ENCODE measurements at places on chromosomes 7 and 10.

DNA sequence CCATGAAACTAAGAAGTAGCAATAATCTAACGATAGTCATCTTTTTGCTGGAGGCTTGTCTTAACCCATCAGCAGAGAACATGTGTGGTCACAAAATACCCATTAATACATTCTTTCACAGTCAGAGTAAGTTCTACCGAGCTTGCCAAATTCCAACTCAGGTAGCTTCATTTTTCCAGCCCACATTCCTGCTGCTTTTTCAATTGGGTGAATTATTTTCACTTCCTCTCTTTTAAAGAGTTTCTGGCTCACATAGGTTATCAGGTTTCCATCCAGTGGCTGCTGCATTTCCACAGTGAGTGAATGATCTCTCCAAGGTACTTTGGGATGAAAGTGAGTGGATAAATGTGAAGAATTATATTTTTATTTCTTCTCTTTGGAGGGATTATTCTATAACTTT is 233.1 kb downstream of the SEMA3E start:
- DNase-seq = no peak
- no peaks in the 10 kb centered on the region for H3K4me1 ChIP-seq
- no peak overlapping the region for H3K27ac ChIP-seq
- no peak overlapping the region for H3K4me3 ChIP-seq
- H3K36me3 ChIP-seq = no peaks in the 10 kb centered on the region

DNA sequence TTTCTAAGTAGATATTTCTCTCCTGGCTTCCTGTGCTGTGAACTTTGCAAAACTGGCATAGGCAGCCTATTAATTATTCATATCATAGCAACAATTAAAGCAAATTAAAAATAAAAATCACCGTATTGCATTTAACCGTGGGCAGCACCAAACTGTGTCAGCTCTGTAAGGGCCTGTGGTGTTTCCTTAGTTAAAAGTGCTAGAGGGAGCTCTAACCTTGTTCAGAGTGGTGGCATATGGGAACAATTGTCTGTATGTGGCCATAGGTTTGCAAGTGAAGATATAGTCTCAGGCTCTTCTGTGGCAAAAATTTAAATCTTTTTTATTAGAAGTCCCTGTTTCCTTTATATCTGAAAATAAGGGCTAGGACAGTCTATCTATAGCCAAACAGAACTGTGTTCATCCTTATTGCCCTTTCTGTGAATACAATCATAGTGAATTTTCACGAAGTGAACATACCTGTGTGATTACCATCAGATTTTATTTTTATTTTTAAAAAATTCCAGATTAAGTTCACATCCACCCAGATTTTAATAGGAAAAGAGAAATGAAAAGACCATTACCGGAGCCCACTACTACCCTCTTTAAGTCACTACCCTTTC is 92.6 kb downstream of the POLL start:
- H3K4me3 ChIP-seq = no peak overlapping the region
- H3K27ac ChIP-seq = no peak overlapping the region
- H3K4me1 ChIP-seq = no peaks in the 10 kb centered on the region
- H3K36me3 ChIP-seq = no peaks in the 10 kb centered on the region

DNA sequence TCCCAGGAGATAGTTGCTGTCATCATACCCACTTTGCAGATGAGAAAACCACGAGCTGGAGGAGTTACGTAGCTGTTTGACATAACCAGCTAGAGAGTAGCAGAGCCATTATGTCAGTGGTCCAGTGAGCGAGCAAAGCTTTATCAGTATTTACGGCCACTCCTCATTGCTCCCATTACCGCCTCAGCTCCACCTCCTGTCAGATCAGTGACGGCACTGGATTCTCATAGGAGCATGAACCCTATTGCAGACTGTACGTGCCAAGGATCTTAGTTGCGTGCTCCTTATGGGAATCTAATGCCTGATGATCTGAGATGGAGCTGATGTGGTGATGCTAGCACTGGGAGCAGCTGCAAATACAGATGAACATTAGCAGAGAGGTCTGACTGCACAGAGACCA is 9.2 kb upstream of the SFMBT2 start:
- H3K36me3 ChIP-seq = no peaks in the 10 kb centered on the region
- no peak overlapping the region for H3K4me3 ChIP-seq
- no peaks in the 10 kb centered on the region for H3K4me1 ChIP-seq
- no peak overlapping the region for H3K27ac ChIP-seq
- no peak for DNase-seq

DNA sequence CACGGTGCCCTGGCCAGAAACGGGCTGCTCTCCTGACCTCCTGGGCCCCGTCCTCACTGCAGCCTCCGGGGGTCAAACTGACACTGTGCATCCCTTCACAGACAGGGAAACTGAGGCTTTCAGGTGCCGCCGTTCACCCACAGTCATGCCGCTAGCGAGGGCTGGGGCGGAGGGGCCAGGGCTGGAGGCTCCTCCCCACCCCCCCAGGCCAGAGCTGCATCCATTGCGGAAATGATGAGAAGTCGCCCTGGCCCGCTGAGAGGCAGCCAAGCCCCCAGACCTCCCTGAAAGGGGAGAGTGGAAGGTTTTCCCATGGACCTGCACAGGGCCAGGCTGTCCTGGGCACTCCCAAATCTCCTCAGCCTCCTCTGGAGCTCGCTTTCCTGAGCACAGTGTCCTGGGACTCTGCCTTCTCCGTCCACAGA is 16.5 kb upstream of the INPP5A start:
- peaks cover 45% of the 10 kb centered on the region for H3K4me1 ChIP-seq
- DNase-seq = peak; percentile 56
- H3K36me3 ChIP-seq = no peaks in the 10 kb centered on the region
- H3K4me3 ChIP-seq = no peak overlapping the region
- H3K27me3 ChIP-seq = no peaks in the 10 kb centered on the region

DNA sequence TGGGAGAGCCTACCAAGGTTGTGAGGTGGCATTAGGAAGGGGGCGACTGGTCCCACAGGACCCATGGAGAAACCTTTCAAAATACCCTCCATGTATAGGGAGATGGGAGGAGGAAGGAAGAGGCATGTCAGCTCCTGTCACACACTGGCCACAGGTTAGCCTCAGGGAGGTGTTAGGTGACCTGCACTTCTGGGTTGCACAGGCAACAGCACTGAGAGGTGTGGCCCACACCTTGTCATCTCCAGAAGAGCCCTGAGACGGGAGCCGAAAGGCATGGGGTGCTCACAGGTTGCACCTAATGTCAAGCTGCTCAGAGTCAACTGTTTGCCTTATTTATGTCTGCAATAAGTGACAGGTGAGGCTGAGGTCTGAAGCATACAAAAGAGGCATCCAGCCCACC is 14.6 kb upstream of the USP6NL start:
- H3K36me3 ChIP-seq = no peaks in the 10 kb centered on the region
- no peaks in the 10 kb centered on the region for H3K27me3 ChIP-seq
- H3K27ac ChIP-seq = peak overlapping the region; percentile 68
- peak; percentile 56 for DNase-seq
- peaks cover 25% of the 10 kb centered on the region for H3K4me1 ChIP-seq
- no peak overlapping the region for H3K4me3 ChIP-seq

GRCh38 chr10:33722067-33722466 is 387.6 kb upstream of the NRP1 start:
- H3K27ac ChIP-seq = peak overlapping the region; percentile 26
- DNase-seq = no peak

DNA sequence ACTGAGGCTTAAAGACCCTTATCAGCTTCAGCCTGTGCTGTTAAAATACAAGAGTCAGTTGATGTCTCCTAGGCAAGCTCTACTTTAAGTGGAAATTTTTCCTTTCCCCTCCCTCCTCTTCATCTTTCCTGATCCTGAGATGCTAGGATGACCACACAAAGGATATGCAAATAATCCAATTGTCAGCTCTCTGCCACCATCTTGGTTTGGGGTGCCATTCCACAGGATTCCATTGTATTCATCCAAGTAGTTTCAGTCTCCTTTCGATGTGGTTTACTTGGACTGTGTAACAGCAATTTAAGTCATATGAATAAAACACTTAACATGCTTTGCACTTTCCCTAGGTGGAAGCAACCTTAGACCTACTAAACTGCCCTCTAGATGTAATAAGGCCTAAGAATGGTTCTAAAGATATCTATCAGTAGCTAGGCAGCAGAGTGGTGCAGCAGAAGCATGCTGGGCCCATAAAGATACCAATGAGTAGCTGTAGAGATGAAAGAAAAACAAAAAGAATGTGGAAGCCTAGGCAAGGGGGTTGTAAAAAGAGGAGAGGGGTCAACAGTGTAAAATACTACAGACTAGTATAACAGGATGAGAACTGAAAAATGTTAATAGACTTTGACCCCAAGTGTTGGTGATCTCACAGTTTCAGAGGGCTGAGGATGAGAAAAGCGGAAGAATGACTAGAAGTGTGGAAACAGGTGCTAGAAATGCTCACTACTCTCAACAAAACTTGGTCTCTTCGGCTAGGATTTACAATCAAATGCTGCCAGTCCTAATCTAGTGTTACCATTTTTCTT is 2.4 kb upstream of the CFAP69 start:
- H3K4me1 ChIP-seq = peaks cover 22% of the 10 kb centered on the region
- peaks cover 25% of the 10 kb centered on the region for H3K27me3 ChIP-seq
- no peaks in the 10 kb centered on the region for H3K36me3 ChIP-seq
- DNase-seq = no peak

DNA sequence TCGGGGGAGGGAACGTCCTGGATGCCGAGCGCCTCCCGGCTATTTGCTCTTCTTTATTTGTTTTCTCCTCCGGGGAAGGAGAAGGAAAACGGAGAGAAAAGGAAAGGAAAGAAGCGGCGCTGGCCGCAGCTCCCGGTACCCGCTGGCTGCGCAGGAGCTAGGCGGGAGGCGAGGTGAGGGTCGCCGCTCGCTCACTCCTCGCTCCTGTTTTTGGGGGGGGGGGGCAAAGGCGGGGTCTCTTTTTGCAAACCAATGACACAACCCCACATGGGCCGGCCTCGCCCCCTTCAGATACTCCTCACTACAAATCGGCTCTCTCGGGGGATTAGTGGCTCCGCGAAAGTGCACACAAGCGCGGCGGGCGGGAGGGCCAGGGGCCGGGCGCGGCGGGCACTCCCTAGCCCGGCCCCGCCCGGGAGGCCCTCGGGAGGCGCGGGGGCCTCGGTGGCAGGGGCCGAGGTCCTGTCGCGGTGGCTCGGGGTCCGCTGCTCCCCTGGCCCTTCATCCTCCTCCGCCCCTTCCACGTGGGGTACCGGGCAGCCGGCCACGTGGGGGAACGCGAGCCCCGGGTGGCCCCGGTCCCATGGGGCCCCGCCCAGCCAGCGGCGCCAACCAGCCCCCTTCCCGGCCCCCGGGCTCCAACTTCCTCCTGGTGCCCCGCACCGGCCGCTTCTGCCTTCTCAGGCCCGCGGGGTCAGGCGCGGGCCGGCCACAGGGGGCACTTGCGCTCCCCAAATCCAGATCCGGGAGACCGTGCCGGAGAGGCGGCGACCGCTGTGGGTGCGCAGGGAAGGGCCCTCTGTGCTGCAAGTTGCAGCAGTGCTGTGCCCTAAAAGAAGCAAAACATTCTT is 718 bp upstream of the CTBP2 start:
- H3K36me3 ChIP-seq = no peaks in the 10 kb centered on the region
- H3K4me3 ChIP-seq = peak overlapping the region; percentile 57
- H3K4me1 ChIP-seq = no peaks in the 10 kb centered on the region
- peaks cover 8% of the 10 kb centered on the region for H3K27me3 ChIP-seq
- peak overlapping the region; percentile 97 for H3K27ac ChIP-seq

- H3K4me1 ChIP-seq = peaks cover 32% of the 10 kb centered on the region
- H3K27ac ChIP-seq = peak overlapping the region; percentile 30
- no peaks in the 10 kb centered on the region for H3K27me3 ChIP-seq
- no peak overlapping the region for H3K4me3 ChIP-seq
These were observed 133.7 kb upstream of the TNS3 start for GRCh38 chr7:47715631-47716068.

DNA sequence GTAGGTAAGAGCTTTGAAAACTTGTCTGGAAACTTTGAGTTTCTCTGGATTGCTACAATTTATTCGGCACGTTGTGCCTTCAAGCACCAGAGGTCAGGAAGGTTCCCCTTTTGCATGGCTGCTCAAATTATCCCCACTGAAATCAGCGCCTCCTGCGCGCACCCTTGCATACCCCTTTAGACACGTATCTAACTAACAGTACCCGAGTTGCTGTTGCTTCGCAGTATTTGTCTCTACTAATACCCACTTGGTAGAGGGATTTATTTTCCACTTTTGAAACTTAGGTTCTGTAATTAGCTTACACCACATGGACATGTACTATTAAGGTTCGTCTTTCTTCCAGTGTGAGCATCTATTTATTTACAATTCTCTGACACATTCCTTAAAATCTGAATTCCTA is 1.6 kb downstream of the MEOX2 start:
- peaks cover 60% of the 10 kb centered on the region for H3K27me3 ChIP-seq
- H3K4me1 ChIP-seq = no peaks in the 10 kb centered on the region
- no peak for DNase-seq
- peak overlapping the region; percentile 52 for H3K4me3 ChIP-seq
- no peak overlapping the region for H3K27ac ChIP-seq

GRCh38 chr7:72467237-72467636 is 55.1 kb upstream of the CALN1 start:
- no peak overlapping the region for H3K4me3 ChIP-seq
- no peaks in the 10 kb centered on the region for H3K36me3 ChIP-seq
- H3K4me1 ChIP-seq = no peaks in the 10 kb centered on the region
- no peak for DNase-seq
- H3K27me3 ChIP-seq = no peaks in the 10 kb centered on the region
- no peak overlapping the region for H3K27ac ChIP-seq

- H3K36me3 ChIP-seq = no peaks in the 10 kb centered on the region
- H3K27me3 ChIP-seq = no peaks in the 10 kb centered on the region
- H3K4me3 ChIP-seq = no peak overlapping the region
These were observed 133.9 kb downstream of the AASS start for GRCh38 chr7:122010116-122010515.

GRCh38 chr10:69647126-69647525 is 17.1 kb downstream of the FAM241B start:
- no peak overlapping the region for H3K27ac ChIP-seq
- H3K4me1 ChIP-seq = no peaks in the 10 kb centered on the region
- H3K4me3 ChIP-seq = no peak overlapping the region

- no peak overlapping the region for H3K4me3 ChIP-seq
- H3K27me3 ChIP-seq = no peaks in the 10 kb centered on the region
- no peaks in the 10 kb centered on the region for H3K4me1 ChIP-seq
- H3K36me3 ChIP-seq = no peaks in the 10 kb centered on the region
- no peak for DNase-seq
These were observed 42.3 kb downstream of the SVOPL start for GRCh38 chr7:138658889-138659288.

GRCh38 chr10:47059606-47060311 is 148.5 kb downstream of the PTPN20 start:
- no peaks in the 10 kb centered on the region for H3K4me1 ChIP-seq
- no peak overlapping the region for H3K27ac ChIP-seq
- no peaks in the 10 kb centered on the region for H3K36me3 ChIP-seq
- no peaks in the 10 kb centered on the region for H3K27me3 ChIP-seq
- H3K4me3 ChIP-seq = no peak overlapping the region

DNA sequence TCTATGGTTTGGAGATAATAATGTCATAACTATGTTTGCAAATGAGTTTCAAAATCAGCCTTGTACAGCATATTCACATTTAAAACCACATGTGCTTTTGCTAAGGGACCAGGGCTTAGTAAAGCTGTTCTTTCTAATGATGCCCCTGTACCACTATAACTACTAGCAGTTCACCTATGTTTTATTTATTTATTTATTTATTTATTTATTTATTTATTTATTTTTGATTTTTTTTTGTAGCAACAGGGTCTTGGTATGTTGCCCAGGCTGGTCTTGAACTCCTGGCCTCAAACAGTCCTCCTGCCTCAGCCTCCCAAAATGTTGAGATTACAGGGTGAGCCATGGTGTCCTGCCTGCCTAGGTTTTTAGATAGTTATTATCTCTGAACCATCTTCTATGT is 96.9 kb downstream of the CFAP58 start:
- no peaks in the 10 kb centered on the region for H3K27me3 ChIP-seq
- H3K4me3 ChIP-seq = no peak overlapping the region
- H3K27ac ChIP-seq = no peak overlapping the region
- H3K4me1 ChIP-seq = no peaks in the 10 kb centered on the region
